ENCODE measurements at places on chromosomes 5 and 9. TPM values are rescaled to one million over a fixed set of nuclear protein-coding genes. Genes with fewer than 3 reads are reported as not detected.

Gene F12
- not detected for total RNA-seq

Gene DMRT3
- total RNA-seq = 0.16 TPM

Gene CCL21
- 30.1 TPM for total RNA-seq

Gene HAVCR2
- 1.7 TPM for total RNA-seq

Gene FCN1
- total RNA-seq = 5.3 TPM

Gene LCN2
- total RNA-seq = 2.0 TPM

Gene RLN2
- total RNA-seq = 0.35 TPM

Gene IFNK
- total RNA-seq = not detected

DNA sequence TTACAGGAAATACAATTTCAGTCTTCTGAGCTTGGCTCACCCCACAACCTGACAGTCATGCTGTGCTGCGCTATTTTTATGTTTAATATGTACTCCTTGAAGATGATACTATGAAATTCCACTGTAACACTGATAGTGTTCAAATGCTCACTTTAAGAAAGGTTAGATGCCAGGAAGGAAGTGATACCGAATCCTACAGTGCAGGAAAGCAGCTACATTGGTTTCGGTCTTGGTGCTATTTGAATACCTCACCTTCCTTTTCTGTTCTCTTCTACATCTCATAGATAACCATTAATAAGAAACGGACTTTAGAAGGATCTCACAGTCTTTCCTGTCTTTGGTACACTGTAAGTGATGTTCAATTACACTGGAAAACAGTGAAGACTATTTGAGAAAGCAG lies 117.6 kb downstream of the SEMA5A start:
- DNase-seq = no peak

GRCh38 chr5:66143473-66144073 lies 527 bp upstream of the SREK1 start:
- DNase-seq = no peak

GRCh38 chr9:34403554-34404380 lies 27.1 kb upstream of the MYORG start:
- DNase-seq = peak; percentile 82

GRCh38 chr9:110092792-110093191 lies 115.2 kb downstream of the C9orf152 start:
- no peak for DNase-seq

- DNase-seq = no peak
Observed at GRCh38 chr5:82405618-82406204, 127.6 kb upstream of the RPS23 start.

GRCh38 chr9:27413511-27414219 lies 110.4 kb upstream of the IFNK start:
- DNase-seq = no peak

GRCh38 chr5:138449501-138450239 lies 10.8 kb downstream of the REEP2 start:
- DNase-seq = peak; percentile 94

- peak; percentile 84 for DNase-seq
Observed at GRCh38 chr5:140145818-140146522, 20.2 kb downstream of the IGIP start.

- no peak for DNase-seq
Observed at GRCh38 chr5:6397536-6398269, 19.4 kb upstream of the MED10 start.

GRCh38 chr5:135013947-135014570 lies 20.0 kb downstream of the PITX1 start:
- peak; percentile 60 for DNase-seq

GRCh38 chr5:157025093-157025698 lies 33.7 kb downstream of the HAVCR1 start:
- no peak for DNase-seq

DNA sequence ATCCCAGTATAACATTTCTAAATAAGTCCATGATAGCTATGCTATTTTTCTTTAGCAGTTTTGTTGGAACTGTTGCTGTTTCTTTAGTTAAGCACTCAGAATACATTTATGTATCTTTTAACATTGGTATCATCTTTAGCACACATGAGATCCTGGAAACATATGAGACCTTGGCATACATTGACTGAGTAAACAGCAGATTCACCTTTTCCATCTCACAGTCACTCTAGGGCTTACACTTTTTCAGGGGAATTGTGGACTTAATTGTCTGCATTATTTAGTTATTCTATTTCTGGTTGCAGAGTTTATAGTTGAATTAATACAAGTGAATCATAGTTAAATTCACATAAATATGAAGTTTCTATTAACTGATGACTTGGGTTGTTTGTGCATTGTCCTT lies 70.1 kb downstream of the COMMD10 start:
- no peak for DNase-seq

DNA sequence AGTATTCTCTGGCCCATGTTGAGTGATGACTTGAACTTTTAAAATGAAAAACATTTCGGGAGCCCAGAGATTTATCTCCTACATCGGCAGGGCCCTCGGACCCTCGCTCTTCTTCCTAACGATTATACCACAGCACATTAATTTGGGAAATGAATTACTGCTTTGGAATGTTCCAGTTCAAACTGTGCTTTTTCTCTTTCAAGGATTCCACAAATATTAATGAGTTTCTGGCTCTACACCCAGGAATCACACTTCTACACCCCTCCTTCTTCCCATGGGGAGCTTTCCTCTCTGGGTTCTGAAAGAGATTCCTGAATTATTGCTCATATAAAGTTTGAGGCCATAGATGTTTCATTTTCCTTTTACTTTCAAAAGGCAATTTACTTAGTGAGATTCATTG lies 41.2 kb downstream of the NSG2 start:
- DNase-seq = no peak

- no peak for DNase-seq
Observed at GRCh38 chr9:69647804-69648203, 24.4 kb downstream of the APBA1 start.

DNA sequence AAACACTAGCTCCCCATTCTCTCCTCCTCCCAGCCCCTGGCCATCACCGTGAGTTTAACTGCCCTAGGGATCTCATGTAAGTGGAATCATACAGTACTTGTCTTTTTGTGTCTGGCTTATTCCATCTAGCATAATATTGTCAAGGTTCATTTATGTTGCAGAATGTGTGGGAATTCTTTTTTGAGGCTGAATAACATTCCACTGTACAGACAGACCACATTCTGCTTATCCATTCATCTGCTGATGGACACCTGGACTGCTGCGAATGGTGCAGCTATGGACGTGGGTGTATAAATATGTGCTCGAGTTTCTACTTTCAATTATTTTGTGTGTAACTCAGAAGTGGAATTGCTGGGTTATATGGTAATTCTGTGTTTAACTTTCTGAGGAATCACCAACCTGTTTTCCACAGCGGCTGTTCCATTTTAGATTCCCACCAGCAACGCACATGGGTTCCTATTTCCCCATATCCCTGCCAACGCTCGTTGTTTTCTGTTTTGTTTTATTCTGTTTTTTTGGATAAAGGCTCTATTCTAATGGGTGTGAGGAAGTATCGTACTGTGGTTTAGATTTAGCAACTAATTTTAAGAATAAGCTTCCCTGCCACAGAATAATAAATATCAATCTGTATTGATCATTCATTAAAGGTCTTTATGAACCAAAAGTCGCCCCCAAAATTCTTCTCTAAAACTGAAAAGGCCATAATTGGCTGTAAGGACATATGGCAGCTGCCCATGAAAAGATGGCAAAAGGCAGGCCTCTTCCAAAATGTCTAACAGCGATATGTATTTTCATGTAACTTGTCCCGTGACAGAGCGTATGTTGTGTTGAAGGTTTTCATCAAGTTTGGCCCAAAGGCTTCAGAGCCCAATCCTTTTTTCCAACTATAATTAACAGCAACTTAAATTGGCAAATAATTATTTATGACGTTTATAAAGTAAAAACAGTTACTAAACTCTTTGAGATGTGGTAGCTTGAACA lies 70.3 kb downstream of the DAP start:
- DNase-seq = no peak
